ENCODE measurements at places on chromosomes 3 and 15.

- DNase-seq, result no peak
Measured at GRCh38 chr3:107690522-107691138, 167.9 kb downstream of the BBX start.

GRCh38 chr3:50536471-50537180 is 30.9 kb downstream of the C3orf18 start:
- no peak for DNase-seq

DNA sequence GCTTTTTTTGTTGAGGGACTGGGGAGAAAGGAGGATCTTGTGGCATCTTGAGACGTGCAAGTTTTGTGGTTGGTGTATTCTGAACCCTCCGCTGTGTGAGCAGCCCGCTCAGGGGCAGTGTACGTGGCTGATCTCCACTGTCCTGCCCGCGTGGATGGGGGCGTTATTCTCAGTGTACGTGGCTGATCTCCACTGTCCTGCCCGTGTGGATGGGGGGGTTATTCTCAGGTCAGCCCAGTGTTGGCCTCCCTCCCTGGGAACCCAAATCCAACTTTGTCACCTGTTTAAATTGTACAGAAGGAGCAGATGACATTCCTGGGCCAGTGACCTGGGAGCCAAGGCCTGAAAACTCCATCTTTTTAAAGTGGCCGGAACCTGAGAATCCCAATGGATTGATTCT is 84.0 kb downstream of the PGPEP1L start:
- no peak for DNase-seq

DNA sequence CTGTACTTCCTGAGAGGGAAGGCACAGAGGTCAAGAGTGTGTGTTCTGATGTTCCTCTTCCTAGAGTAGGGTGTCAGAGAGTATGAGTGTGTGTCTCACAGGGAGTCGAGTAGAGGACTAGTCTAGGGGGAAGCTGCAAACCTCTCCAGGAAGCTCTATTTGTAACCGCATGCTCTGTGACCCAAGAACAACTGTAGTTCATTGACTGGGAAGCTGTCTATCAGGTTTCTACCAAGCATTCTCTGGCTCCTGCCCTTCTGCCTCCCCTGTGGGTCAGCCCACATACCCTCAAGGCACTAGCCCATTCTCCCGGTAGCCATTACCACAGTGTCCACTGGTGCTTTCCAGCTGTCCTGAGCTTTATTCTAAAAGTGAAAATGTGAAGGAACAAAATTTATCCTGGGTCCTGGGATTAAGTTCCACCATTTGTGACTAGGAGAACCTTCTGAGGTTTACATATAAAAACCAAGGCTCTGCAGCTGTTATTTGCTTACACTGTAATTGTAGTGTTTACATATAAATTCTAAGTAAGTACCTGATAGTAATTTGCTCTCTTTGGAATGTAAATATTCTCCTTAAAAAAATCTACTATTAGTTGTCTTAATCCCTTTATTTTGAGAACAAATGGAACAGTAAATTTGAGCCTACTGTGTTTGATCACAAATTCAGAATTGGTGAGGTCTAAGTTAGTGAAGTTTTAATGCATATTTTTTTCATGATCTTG is 40.7 kb downstream of the MYRIP start:
- DNase-seq, result no peak

- no peak for DNase-seq
Measured at GRCh38 chr15:67018026-67018425, 47.4 kb upstream of the SMAD3 start.

- no peak for DNase-seq
Measured at GRCh38 chr3:55789516-55789915, 302.4 kb upstream of the WNT5A start.
